ENCODE measurements at places on chromosomes 2 and 18.

DNA sequence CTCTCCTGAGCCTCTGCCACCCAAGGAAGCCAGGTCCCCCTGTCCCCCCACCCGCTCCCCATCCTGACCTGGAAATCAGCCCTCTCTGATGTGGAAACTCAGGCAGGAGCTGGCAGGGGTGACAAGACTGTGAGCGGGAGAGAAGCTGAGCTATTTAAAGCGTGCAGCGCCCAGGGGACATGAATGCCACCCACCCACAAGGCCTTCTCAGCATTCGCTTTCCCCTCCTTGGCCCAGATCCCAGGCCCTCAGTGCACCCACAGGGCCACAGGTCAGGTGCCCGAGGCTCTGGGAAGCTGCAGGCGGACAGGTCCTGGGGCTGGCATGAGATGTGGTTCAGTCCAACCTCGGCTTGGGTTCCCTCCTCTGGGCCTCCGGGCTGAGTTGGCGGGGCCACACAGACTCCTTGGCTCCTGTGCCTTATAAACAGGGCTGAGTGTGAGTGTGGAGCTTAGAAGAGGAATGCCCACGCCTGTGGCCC lies 168.3 kb downstream of the SMAD7 start:
- no peak for DNase-seq

GRCh38 chr2:40346535-40347354 lies 105.1 kb downstream of the SLC8A1 start:
- no peak for DNase-seq

- no peak for DNase-seq
Measured at GRCh38 chr2:142075826-142076225, 55.0 kb downstream of the LRP1B start.

DNA sequence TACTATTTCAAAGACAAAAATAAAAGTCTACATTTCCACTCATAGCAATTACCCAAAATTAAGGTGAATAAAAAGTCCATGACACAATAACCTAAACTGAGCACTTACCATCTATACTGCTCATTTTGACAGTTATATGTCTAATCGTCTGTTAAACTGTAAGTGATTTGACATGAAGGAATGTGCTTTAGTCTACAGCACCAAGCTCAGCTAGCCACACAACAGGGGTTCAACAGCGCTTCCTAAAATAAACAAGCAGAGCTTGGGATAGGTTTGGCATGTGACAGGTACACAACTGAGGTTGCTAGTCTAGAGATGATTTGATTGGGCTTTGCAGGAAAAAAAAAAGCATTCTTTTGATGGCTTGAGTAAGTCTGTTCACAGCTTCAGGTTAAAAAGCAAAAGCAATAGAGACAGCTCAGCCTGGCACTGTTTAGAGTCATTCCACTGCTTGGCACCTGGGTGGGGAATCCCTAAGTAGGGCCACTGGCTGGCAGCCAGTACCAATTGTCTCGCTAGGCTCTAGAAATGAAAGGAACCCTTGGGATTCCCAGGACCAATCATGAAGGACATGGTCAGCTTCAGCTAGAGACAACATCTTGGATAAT lies 78.6 kb downstream of the BARD1 start:
- no peak for DNase-seq

- DNase-seq = no peak
Measured at GRCh38 chr2:19989342-19989666, 601 bp downstream of the WDR35 start.

DNA sequence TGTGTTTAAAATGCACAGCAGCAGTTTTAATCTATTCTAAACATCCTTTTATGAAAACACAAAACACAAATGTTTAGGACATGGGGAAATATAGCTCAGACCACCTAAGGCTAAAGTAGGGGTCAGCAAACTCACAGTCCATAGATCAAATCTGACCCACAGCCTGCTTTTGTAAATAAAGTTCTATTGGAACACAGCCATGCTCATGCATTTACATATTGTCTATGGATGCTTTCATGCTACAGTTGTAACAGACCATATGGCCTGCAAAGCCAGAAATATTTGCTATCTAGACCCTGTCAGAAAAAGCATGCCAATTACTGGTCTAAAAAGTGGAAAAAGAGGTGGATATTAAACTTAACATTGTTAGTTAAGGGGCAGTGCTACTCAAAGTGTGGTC lies 1105.4 kb upstream of the KLHL29 start:
- no peak for DNase-seq

DNA sequence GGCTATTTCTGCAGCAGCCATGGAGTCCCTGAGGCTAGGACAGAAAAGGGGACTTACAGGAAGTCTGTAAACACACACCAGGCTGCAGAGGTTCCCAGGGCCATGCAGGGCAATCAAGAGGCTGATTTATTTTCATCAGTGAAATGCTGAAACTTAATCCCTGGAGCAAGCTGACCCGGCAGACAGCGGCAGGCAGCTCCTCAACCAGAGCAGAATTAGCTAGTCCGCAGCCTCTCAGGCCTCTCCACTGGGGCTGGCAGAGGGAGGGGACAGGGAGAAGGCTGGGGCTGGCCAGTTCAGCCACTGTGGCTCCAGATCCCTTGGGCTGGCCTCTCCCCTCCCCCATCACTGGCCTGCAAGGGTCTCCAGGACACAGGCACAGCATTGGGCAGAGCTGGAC lies 136.3 kb downstream of the TNS1 start:
- DNase-seq = no peak

- DNase-seq = no peak
Measured at GRCh38 chr2:201880993-201881611, 74.8 kb downstream of the CDK15 start.

DNA sequence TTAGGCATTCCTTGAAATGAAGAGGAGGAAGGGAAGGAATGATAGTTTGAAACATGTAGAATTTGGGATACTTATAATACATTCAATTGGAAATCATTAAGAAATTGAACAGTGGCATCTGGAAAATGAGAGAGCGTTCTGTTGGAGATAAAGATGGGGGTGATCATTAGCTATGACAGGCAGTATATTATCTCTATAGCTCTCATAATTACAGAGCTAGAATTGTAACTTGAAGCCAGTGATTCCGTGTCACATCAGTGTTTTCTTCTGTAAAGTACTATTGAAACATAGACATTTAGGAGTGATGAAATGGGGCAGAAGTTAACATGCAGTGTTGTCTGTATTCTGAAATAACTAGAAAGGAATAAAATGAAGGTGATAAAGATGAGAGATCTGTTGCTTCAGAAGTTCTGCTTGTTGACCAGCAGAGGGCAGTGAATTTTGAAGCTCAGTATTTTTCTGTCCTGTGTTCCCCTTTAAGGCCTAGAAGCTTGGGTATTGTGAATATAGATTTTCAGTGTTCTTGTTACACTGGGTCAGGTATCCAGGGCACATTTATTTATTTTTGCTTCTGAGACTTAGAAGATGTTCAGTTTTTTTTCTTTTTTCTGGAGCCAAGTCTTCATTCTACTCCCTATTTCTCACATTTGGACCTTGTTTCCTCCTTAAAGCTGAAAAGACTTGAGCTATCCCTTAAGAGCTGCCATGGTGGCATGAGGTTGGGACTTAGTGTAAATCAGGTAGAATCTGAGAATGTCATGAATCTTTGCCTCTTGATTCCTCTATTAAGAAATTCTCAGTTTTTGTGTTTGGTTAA lies 157.4 kb downstream of the TAF4B start:
- no peak for DNase-seq

GRCh38 chr2:177155631-177156030 lies 57.0 kb upstream of the HNRNPA3 start:
- DNase-seq = no peak

- no peak for DNase-seq
Measured at GRCh38 chr18:74530584-74530862, 3.8 kb upstream of the CNDP1 start.

- no peak for DNase-seq
Measured at GRCh38 chr2:191171708-191172355, 21.0 kb upstream of the STAT4 start.

GRCh38 chr2:85783796-85784195 lies 30.0 kb downstream of the ATOH8 start:
- no peak for DNase-seq

- no peak for DNase-seq
Measured at GRCh38 chr2:240963065-240963867, 35.2 kb upstream of the SNED1 start.

DNA sequence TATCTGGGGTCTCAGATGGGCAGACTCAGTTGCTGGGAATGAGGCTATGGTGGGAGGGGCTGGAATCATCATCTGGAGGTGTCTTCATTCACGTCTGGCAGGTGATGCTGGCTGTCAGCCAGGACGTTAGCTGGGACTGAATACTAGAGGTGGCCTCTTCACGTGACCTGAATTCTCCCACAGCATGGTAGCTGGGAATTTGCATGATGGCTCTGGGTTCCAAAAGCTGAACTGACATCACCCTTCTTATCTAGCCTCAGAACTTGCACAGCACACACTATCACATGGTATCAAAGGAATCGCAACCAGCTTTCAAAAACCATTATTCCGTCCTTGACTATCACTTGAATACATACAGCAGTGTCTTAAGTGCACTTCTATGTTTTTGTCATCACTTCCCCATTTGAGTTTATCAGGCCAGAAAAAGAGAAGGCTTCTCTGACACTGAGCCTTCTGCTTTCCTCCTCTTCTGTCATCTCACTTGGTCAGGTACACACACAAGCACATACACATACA lies 53.0 kb upstream of the LRP2 start:
- DNase-seq = no peak

- no peak for DNase-seq
Measured at GRCh38 chr2:136751406-136751805, 13.9 kb upstream of the THSD7B start.

- no peak for DNase-seq
Measured at GRCh38 chr2:222391743-222392285, 32.5 kb upstream of the SGPP2 start.

DNA sequence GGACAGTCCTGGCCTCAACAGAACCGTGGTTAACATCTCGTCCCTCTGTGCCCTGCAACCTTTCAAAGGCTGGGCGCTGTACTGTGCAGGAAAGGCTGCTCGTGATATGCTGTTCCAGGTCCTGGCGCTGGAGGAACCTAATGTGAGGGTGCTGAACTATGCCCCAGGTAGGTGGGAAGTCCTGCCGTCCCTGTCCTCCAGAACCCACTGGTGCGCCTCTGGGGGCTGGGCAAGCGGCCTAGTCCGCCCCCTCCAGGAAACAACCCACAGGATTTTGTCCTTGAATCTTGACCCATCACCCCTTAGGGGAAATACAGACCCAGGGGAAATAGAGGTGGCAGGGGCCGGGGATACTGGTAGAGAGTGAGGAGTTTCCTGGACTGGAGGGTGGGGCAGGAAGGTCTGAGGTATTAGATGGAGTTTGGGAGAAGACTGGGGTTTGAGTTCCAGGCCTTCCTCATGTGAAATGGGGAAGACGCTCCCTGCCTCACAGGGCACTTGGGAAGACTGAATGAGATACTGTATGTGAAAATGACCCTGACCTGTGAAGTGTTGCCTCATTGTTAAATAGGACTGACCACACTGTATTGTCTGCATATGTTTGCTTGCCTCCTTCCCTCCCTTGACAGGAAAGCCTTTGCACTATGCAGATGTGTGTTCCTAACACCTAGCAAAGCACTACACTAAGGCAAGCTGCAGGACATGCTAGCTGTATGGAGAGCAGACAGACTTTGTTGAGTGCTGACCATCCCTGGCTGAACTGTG lies 1.4 kb downstream of the SPR start:
- no peak for DNase-seq

DNA sequence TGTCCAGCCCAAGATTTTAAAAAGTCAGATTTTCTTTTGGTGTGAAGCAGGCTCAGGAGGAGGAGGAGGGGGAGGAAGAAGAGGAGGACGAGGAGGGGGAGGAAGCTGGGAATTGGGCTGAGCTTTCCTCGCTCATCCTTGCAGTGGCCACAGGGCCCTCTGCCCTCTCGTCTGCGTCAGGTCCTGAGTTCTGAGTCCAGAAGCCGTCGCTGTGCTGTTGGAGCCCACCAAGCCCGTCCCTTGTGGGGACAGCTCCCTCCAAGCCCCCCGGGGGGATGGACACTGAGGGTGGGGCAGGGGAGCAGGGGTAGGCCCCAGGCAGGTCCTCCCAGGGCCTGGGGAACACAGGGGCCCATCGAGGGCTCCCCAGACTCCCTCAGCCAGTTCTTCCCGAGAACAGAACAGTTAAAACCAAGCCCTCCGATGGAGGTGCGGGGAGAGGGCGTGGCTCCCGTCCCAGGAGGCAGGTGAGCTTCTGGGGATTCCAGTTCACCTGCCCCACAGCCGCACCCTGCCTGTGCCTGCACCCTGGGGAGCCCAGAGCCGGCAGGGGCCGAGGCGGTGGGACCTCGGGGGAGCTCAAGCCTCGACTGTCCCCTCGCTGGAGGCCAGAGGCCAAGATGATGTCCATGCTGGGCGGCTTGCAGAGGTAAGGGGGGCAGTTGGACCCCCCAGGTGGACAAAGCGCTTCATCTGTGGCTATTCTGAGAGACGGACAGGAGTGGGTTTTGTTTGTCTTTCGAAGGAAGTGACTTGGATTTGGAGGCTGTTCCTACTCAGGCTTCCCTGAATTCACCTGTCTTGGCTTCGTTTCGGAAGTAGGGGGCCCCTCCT lies at the start of gene GAL3ST2:
TSS of gene GAL3ST2 (plus strand) at position 487 of the 834 bp plus-strand sequence. CDS start at position 621, 134 bp downstream.
- no peak for DNase-seq

- DNase-seq = no peak
Measured at GRCh38 chr2:152559008-152559407, 158.3 kb downstream of the PRPF40A start.

- no peak for DNase-seq
Measured at GRCh38 chr2:68521037-68521436, 53.7 kb downstream of the APLF start.

- DNase-seq = no peak
Measured at GRCh38 chr2:32732120-32732519, 104.3 kb downstream of the TTC27 start.

- DNase-seq = no peak
Measured at GRCh38 chr18:28439870-28440269, 262.9 kb upstream of the CDH2 start.

DNA sequence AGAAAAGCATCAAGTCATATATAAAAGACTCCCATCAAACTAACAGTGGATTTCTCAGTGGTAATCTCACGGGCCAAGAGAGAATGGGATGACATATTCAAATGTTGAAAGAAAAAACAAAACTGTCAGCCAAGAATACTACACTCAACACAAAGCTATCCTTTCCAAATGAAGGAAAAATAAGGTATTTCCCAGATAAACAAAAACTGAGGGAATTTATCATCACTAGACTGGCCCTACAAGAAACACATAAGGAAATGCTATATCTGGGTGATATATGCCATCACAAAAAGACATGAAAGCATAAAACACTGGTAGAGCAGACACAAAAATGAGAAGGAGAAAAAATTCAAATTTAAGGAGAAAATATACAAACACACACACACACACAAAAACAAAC lies 118.6 kb downstream of the ACVR1 start:
- DNase-seq = no peak

DNA sequence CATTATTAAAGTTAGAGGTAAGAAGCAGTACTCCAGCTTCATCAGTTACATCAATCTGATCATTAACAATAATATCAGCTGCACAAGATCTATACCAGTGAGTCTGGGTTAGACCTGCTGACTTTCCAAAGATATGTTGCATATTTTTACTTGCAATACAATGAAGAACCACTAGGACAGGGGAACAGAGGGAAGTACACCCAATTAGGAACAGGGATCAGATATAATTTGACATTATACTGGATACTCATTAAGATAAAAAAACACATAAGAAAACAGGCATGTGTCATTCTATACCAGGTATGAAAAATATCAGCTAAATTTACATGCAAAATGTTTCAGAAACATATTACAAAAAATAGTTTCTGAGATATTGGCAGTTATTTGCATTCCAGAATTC lies 995.1 kb upstream of the DDX18 start:
- no peak for DNase-seq

GRCh38 chr18:56598422-56598821 lies 40.0 kb downstream of the TXNL1 start:
- no peak for DNase-seq

Measured in activated CD4-positive, alpha-beta T cell treated with anti-CD3 and anti-CD28 coated beads, Interleukin-2, amount 50 U/mL, for 24 hours (primary cell).